CD4-positive, alpha-beta T cell (primary cell): ENCODE measurements at places on chromosomes 1 and 21.

DNA sequence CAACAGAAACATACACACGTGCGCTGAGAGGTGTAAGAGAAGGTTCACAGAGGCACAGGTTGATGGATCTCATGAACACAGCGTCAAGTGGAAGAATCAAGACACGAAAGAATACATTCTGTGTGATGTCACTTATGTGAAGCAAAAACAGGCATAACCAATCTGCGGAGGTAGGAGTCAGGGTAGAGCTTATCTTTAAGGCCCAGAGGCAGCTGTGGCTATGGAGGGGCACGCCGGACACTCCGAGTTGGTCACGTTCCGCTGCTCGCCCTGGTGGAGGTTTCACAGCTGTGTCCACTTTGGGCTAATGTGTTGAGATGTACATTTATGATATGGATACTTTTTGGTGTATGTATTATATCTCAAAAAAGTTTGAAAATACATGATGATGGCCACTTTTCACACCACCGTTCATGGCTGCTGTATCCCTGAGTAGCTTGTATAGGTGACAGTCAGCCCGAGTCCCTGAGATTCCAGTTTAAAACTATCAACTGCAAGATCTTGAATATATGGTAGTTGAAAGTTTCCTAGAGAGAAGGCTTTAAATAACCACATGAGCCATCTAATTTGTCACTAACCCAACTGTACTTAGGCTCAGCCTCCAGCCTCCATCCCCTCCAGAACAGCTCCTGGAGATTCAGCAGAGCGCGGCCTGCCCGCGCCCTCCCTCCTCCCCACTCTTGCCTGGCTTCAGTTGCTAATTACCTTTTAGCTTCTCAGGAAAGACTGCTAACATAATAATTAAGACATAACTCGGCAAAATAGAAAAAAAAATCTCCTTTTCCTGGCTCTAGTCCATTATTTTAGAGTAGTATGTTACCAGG lies 6.7 kb upstream of the ADARB1 start:
- DNase-seq: no peak

DNA sequence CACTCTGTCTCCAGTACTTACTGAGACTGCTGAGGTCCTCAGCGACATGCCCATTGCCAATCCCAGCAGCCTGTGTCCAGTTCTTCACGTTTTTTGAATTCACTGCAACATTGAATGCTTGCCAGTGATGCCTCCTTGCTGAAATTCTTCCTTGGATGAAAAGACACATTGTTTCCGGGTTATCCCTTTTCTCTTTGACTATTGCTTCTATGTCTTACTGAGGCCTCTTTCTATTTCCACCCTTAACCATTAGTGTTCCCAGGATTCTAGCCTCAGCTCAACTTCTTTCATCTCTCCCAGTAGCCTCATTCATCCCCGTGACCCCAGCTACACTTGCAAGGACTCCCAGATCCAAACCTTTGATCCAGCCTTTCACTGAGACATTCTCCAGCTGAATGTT lies 46.5 kb upstream of the KIF26B start:
- DNase-seq: no peak

GRCh38 chr1:224203243-224204016 lies 20.4 kb downstream of the DEGS1 start:
- DNase-seq: no peak

- DNase-seq: no peak
These were observed 2.2 kb downstream of the IL10RB start for GRCh38 chr21:33268393-33268736.

- no peak for DNase-seq
These were observed 134.4 kb upstream of the SMYD2 start for GRCh38 chr1:214146523-214146922.

DNA sequence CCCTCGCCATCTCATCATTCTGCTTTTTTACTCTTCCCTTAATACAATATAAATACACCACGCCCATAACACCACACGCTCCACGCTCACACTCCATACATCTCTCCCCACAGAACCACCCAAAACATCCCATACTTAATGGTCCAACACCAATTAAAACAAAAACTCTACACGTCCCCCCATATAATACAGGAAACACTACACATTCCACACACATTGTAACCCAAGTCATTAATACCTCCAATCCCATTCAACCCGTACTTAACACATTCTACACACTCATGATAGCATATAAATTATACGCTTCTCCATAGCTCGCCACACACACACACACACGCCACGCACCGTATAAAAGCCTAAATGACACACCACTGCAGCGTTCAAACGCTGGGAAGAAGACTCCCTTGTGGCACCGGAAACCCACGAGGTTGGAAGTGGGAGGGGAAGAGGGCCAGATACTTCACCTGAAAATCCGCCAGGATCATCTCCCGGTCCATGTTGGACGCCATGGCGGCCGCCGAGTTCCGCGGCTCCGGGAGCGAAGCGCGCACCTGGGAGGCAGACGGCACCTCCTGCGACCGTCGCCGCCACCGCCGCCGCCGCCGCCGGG lies 659 bp downstream of the FAF1 start:
- no peak for DNase-seq

DNA sequence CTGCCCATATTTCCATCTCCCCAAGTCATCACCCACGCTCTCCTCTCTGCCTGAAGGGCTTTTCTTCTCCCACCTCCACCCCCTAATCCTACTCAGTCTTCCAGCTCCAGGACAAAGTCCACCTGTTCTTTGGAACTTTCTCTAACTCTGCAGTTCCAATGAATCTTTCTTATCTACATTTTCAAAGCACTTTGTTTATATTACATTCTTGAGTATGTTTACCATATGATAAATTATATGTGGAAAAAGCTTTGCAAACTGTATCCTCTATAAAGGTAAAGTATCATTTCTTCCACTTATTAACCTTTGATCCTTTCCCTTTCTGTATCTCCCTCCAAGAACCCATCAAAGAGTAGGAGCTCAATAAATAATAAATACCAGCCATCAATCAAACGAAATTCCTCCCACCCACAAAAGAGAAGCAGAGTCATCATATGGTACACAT lies 39.7 kb downstream of the TTC13 start:
- DNase-seq: no peak

DNA sequence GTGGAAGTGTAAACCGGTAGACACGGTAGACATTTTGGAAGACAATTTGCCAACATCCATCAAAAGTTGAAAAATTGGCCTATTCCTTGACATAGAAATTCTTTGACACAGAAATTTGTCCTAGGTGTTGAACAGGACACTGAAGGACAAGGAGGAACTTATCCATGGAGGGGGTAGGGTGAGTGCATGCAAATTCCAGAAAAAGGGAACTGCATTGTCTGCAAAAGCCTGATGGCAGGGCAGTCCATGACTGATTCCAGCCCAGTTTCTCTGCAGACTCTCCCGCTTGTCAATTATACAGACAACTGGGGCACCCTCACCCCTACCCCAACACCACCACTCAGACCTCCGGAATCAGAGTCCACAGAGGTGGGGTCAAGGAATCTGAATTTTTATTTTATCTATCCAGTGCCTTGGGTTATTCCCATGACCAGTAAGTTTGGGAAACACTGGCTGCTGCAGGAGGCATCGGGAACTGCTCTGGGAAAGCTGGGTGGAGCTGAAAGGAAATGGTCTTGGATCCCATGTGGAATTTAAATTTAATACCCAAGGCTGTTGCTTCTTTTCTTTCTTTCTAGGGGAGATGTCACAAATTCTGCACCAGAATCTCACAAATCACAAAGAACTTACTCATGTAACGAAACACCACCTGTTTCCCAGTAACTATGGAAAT lies 103.3 kb upstream of the SLC45A1 start:
- no peak for DNase-seq

GRCh38 chr1:242427519-242427918 lies 97.0 kb downstream of the PLD5 start:
- DNase-seq: no peak

DNA sequence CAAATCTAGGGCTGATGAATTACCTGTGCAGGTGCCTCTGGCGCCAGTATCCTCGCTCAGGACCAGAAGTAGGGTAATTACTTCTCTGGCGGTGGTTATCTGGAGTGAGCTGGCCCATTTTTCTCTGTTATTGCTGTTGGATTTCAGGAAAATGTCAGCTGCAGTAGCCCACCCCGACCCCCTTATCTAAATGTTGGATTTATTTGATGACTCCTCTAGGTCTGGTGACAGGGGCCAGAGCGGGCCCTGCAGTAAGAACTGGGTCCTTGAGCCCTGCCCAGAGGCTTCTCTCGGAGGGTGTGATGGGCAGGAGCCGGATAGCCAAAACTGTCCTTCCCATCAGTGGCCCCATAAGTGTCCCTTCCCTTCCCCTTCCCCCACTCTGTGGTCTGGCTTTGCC lies 384.3 kb downstream of the PTPRU start:
- no peak for DNase-seq

DNA sequence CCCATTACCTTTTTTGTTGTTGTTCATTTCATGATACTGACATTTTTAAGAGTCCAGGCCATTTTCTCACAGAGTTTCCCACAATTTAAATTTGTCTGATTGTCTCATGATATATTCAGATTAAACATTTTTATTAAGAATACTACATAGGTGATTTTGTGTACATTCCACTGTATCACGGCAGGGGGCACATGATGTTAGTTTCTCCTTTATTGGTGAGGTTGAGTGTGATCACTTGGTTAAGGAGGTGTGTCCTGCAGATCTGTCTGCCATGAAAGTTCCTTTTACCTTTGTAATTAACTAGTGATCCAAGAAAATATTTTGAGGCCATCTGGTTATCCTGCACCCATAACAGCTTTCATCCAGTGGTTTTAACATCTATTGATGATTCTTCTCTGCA lies 11.8 kb downstream of the RTCA start:
- peak; percentile 59 for DNase-seq

GRCh38 chr1:111220302-111220890 lies 7.1 kb upstream of the CHI3L2 start:
- no peak for DNase-seq

DNA sequence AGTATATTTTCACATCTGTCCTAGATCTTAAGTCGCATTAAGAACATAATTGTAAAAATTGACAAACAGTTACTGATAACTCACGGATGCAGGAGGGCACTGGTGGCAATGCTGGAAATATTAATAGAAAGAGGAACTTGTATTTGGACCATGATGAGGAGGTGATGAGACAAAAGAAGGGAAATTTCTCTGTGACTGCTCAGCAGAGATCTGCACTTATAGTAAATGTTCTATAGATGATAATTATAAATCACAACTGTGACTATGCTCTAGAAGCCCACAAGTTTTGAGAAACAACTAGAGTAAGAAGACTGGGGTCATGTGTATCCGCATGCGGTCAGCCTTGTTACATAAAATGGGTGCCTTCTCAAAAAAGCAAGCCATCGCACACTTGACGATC lies 8.7 kb upstream of the DUSP12 start:
- no peak for DNase-seq
